ENCODE measurements at places on chromosomes 12 and 14. TPM values are rescaled to one million over a fixed set of nuclear protein-coding genes. Genes with fewer than 3 reads are reported as not detected.

GRCh38 chr14:21923820-21924219, 250.2 kb upstream of the OR4E1 start:
- no peak for DNase-seq

- DNase-seq: no peak
Observed at GRCh38 chr14:31835049-31835448, 242.1 kb upstream of the ARHGAP5 start.

DNA sequence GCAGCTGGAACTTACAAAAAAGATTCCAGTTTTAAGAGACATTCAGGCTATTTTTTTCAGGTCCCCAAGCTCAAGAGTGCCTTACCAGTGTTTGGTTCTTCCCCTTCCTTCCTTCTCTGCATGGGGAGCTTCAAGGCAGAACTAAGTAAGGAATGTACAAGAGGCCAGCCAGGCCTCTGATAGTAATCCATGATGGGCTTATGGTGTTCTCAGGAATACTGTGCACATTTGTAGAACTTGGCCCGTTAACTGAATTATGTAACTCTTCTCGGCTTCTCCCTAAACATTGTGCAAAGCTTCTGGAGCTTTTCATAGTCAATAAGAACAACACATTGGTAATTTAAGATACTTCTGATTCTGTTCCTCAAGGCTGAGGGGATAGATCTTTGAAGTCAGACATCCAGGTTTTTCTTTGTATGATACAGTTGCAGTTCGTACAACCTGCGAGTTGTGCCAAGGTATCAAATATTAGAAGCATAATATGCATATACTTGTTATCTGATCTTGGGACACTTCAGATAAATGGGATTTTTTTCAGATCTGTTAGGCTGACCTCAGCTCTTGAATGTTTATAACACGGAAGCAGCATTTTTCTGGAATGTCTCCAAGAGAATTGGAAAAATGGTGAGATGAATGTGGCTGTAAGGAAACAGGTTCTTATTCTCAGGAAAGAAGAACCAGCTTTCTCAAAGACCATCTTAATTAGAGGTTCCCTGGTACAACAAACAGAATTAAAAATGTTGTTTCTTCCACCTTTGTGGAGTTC, 148.6 kb downstream of the ANO4 start:
- DNase-seq: no peak

The PHLDA1 gene
- total RNA-seq: 3.4 TPM

The LRCOL1 gene
- not detected for total RNA-seq

Data from A673 (cell line).